ENCODE measurements at places on chromosomes 13 and 19. TPM values are rescaled to one million over a fixed set of nuclear protein-coding genes. Genes with fewer than 3 reads are reported as not detected.
A peak's percentile ranks its signal among the peaks of the same experiment; 100 is the strongest.

DNA sequence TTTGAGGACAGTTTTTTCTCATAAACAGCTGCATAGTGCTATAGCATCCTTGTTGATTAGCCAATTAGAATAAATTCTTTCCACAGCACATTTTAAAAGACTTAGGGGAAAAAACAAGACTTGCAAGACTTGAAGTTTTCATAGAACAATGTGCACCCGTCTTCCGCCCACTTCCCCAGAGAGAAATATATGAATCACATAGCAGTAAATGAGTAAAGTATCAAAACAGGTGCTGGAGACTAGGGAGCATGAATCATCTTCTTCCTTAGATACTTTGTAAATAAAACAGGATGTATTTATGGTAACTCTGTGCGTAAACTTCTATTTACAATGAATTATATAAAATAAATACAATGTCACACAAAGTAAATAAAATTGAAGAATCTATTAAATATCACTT lies 75.1 kb downstream of the COL4A2 start:
- no peaks in the 10 kb centered on the region for H3K36me3 ChIP-seq
- no peak for DNase-seq
- no peaks in the 10 kb centered on the region for H3K27me3 ChIP-seq
- H3K4me1 ChIP-seq = peaks cover 2% of the 10 kb centered on the region
- no peak overlapping the region for H3K4me3 ChIP-seq

DNA sequence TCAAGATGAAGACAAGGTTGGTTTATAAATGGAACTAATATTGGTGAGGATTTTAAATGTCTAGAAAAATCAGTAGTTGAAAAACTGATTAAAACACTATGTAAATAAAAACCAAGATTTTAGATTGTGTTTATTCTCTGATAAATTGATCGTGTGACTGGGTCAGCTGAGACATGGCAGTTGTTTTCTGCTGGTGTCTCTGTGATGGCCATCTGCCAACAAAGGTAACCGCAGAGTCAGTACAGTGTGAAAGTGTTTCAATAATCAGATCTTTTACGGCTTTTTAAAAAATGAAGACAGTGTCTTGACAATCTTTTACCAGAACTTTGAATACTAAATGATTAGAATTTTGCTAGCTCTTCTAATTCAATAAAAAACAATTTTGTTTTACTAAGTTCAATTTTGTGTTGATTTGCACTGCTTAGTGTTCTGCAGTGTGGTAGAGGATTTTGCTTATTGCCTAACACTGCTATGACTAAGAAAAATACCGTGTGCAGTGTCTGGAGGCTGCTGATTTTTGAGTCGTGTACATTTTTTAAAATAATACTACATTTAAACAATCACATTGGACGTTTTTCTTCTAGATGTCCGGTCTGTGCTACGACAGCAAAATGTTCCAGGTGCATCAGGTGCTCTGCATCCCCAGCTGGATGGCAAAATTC lies 32.7 kb upstream of the GPR183 start:
- H3K4me1 ChIP-seq = no peaks in the 10 kb centered on the region
- no peak for DNase-seq
- no peak overlapping the region for H3K27ac ChIP-seq
- H3K4me3 ChIP-seq = no peak overlapping the region

DNA sequence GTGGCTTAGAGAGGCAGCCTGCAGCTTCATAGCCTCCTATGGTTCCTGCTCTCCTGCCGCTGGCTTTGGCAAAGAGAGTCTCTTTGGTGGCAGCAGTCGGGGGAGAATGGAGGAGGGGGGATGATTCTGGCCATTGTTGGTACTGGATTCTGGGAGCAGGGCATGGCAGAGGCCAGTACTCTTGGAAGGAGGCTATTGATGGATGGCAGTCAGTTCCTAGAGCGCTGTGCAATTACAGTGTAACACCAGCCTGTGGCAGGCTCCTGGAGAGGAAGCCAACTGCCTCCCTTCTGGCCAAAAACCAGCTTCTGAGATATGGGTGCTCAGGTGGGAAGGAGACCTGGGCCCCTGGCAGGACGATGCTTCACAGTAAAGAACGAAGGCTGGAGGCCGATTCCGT lies 47.9 kb upstream of the TMTC4 start:
- DNase-seq = no peak
- H3K4me3 ChIP-seq = no peak overlapping the region
- no peaks in the 10 kb centered on the region for H3K27me3 ChIP-seq
- H3K4me1 ChIP-seq = no peaks in the 10 kb centered on the region
- no peak overlapping the region for H3K27ac ChIP-seq

GRCh38 chr13:30963791-30964190 lies 31.3 kb downstream of the TEX26 start:
- no peaks in the 10 kb centered on the region for H3K27me3 ChIP-seq
- peak; percentile 50 for DNase-seq
- H3K27ac ChIP-seq = no peak overlapping the region
- no peaks in the 10 kb centered on the region for H3K4me1 ChIP-seq
- H3K4me3 ChIP-seq = no peak overlapping the region

Gene RFX1
- total RNA-seq = 17.8 TPM

GRCh38 chr13:24648983-24649687 lies 31.1 kb upstream of the ATP12A start:
- H3K4me1 ChIP-seq = no peaks in the 10 kb centered on the region
- no peaks in the 10 kb centered on the region for H3K36me3 ChIP-seq
- H3K27ac ChIP-seq = no peak overlapping the region
- H3K27me3 ChIP-seq = no peaks in the 10 kb centered on the region

DNA sequence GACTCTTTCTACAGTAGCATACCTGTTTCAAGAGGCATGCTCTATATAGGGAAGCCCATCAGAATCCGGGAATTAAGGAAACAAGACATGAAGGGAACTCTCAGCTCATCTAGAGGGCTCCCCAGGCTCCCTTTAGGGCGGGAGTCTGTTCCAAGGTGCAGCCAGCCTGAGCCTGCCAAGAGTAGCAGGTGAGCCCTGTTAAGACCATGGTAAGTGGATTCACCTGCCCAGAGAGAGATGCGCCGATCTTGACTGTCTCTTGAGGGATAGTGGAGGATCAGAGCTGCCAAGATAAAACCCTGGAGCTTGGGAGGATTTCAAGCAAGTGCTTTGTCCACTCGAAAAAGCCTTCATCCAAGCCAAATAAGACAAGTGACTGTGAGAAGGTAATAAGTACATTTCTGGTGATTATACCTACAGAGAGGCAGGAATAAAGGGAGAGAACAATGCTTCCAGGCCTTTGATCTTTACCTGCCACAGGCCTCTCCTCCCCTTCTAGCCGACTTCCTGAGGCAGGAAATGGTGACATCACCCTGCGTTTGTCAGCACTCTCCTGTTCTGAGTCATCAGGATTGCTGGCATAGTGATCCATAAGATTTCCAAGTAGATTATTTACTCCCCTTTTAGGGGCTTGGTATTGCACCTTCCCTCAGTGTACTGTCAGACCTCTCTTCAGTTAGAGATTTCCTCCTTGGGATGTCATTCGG lies 31.5 kb downstream of the KLF5 start:
- DNase-seq = no peak
- no peaks in the 10 kb centered on the region for H3K4me1 ChIP-seq
- H3K36me3 ChIP-seq = no peaks in the 10 kb centered on the region

Gene TNFSF9
- 4.1 TPM for total RNA-seq

Gene FREM2
- 14.5 TPM for total RNA-seq

Gene IGFL2
- not detected for total RNA-seq

DNA sequence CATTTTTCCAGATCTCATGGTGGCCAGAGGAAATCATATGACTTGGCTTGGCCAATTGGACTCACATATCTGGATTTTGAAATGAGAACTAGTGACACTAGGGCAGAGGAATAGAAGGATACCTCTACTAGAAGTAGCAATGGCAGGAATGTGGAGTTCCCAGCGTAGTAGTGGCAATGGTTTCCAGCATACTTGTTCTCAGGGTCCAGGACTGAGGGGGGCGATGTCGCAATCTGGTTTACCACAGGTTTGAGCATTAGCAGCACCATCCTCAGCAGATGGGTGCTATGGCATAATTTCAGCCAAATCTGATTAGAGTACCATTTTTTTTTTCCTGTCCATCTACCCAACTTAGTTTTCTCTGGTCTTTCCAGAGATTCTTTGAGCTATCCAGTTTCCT lies 8.1 kb upstream of the SLITRK1 start:
- H3K27me3 ChIP-seq = no peaks in the 10 kb centered on the region
- no peak overlapping the region for H3K4me3 ChIP-seq
- H3K27ac ChIP-seq = no peak overlapping the region
- H3K4me1 ChIP-seq = no peaks in the 10 kb centered on the region
- DNase-seq = no peak
- no peaks in the 10 kb centered on the region for H3K36me3 ChIP-seq

DNA sequence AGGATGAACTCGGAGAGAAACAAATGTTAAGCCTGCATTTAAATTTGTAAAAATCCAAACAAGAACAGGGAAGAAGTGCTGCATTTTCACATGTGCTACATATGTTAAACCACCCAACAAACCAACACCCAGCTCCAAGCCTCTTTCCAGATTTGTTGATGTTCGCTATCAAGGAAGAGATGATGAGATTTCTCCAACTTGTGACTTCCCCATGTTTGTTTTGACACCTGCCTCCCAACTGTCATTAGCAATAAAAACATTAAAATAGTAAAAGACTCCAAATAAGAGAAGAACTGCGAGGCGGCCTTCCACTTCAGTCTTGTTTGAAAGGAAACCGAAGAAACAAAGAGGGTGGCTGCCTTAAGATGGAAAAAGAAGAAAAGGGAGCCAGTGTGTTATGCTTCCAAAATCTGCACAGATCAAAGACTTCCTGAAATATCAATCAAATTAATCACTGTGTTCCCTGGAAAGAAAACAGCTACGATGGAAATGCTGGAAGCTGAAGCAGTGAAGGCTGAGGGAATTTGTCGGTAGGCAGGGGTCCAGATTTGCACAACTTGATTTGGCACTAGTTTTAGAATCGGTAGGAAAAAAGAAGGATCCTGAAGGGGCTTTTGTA lies 14.0 kb upstream of the GGACT start:
- H3K36me3 ChIP-seq = peaks cover 4% of the 10 kb centered on the region
- no peak for DNase-seq
- H3K27ac ChIP-seq = no peak overlapping the region
- no peaks in the 10 kb centered on the region for H3K4me1 ChIP-seq

Gene LILRB4
- total RNA-seq = 43.7 TPM

- no peak for DNase-seq
- no peaks in the 10 kb centered on the region for H3K27me3 ChIP-seq
- no peak overlapping the region for H3K4me3 ChIP-seq
- H3K36me3 ChIP-seq = no peaks in the 10 kb centered on the region
Observed at GRCh38 chr13:21594715-21595545, 9.0 kb downstream of the MICU2 start.

Gene KLK8
- not detected for total RNA-seq

DNA sequence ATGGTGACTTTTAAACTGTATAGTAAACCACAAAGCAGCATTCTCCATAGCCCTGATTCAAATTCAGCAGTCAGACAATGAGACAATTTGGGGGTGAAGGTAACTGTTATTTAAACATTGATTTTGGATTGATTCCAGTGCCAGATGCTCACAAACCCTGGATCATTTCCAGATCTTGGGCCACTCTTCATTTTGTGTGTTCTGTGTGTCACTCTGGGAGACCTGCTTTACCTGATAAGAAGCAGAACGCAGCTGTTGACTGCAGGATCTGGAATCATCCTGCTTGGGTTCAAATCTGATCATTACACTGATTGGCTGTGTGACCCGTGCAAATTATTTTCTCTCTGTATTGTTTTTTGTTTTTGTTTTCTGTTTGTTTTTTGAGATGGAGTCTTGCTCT lies 4.0 kb upstream of the PCDH8 start:
- DNase-seq = no peak
- no peaks in the 10 kb centered on the region for H3K36me3 ChIP-seq
- peaks cover 70% of the 10 kb centered on the region for H3K27me3 ChIP-seq
- H3K4me3 ChIP-seq = no peak overlapping the region
- H3K27ac ChIP-seq = no peak overlapping the region

- H3K27me3 ChIP-seq = peaks cover 14% of the 10 kb centered on the region
- peaks cover 18% of the 10 kb centered on the region for H3K4me1 ChIP-seq
- H3K36me3 ChIP-seq = peaks cover 56% of the 10 kb centered on the region
- H3K4me3 ChIP-seq = no peak overlapping the region
- DNase-seq = no peak
- H3K27ac ChIP-seq = no peak overlapping the region
Observed at GRCh38 chr19:581399-582111, 8.1 kb upstream of the HCN2 start.

Gene SLC44A2
- total RNA-seq = 256 TPM

DNA sequence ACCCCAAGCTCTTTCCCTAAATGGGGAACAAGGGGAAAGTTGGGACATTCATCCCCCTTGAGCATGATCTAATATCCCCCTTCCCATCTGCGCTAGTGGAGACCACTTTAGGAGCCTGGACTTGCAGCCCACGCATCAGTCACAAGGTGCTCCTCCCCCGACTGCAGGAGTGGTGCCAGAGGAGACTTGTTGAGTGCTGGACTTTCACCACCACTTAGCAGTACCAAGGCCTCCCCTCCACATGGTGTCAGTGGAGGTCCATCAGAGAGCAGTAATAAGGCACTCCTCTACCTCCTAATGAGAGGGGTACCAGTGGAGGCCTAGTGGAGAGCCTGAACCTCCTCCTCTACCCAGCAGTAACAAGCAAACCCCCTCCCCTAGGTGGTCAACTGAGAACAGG lies 22.5 kb downstream of the CAB39L start:
- no peak overlapping the region for H3K27ac ChIP-seq
- no peaks in the 10 kb centered on the region for H3K36me3 ChIP-seq
- no peaks in the 10 kb centered on the region for H3K27me3 ChIP-seq
- H3K4me1 ChIP-seq = no peaks in the 10 kb centered on the region
- no peak overlapping the region for H3K4me3 ChIP-seq

Gene SOHLH2
- total RNA-seq = not detected

- H3K4me1 ChIP-seq = no peaks in the 10 kb centered on the region
- H3K27me3 ChIP-seq = no peaks in the 10 kb centered on the region
- H3K27ac ChIP-seq = no peak overlapping the region
- peak; percentile 2 for DNase-seq
Observed at GRCh38 chr19:5664515-5664914, 15.8 kb downstream of the MICOS13 start.

Gene NALCN
- total RNA-seq = 0.83 TPM

GRCh38 chr13:110183910-110184309 lies 123.0 kb downstream of the COL4A1 start:
- no peak overlapping the region for H3K27ac ChIP-seq
- no peaks in the 10 kb centered on the region for H3K27me3 ChIP-seq
- no peak for DNase-seq
- no peak overlapping the region for H3K4me3 ChIP-seq

Gene USPL1
- total RNA-seq = 14.9 TPM

Gene TIMM29
- total RNA-seq = 17.3 TPM

GRCh38 chr19:19211499-19212420 lies at the start of gene NCAN:
TSS of gene NCAN (plus strand) at chr19:19211958. CDS start at chr19:19216954, 4,996 bp downstream.
- H3K4me1 ChIP-seq = no peaks in the 10 kb centered on the region
- H3K27me3 ChIP-seq = peaks cover 51% of the 10 kb centered on the region
- H3K27ac ChIP-seq = no peak within 1 kb of the TSS
- DNase-seq = no peak

Gene CYP2F1
- total RNA-seq = 1.7 TPM

Gene IGFL3
- total RNA-seq = not detected

- H3K4me3 ChIP-seq = no peak overlapping the region
- H3K27me3 ChIP-seq = no peaks in the 10 kb centered on the region
- no peak for DNase-seq
- no peaks in the 10 kb centered on the region for H3K4me1 ChIP-seq
- no peak overlapping the region for H3K27ac ChIP-seq
Observed at GRCh38 chr13:82867284-82867683, 1015.0 kb downstream of the SLITRK1 start.
